ENCODE measurements at places on chromosomes 7 and 10.
A peak's percentile ranks its signal among the peaks of the same experiment; 100 is the strongest.

DNA sequence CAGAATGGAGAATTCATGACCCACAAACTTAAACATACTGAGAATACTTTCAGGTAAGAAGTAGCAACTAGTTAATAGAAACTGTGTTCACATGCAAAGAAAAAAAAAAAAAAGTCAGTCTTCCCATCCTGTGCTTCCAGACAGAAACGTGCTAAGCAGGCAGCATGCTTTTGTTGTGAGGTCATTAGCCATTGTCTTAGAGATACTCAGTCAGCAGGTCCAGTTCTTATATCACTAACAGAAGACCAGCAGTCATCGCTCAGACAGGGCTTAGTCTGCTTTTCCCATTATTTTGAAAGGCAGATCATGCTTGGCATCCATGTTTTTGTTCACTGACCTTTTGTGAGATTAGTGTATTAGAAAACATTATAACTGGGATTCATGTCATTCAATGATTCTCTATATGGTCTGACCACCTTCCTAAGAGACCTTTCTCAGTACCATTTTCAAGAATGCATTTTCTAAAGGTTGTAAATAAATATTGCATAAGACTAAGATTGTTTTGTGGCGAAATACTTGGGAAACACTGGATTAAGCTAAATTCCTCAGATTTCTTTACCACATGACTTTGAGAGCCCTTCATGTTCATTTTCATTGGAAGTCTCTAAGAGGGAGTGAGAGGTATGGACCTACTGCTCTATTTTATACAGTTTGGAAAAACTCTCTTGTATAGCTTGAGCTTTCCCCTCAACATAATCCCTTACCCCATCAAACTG, 45.0 kb upstream of the AGBL3 start:
- peaks cover 3% of the 10 kb centered on the region for H3K27me3 ChIP-seq
- peaks cover 12% of the 10 kb centered on the region for H3K4me1 ChIP-seq
- DNase-seq, result peak; percentile 41
- peaks cover 22% of the 10 kb centered on the region for H3K36me3 ChIP-seq

- peaks cover 6% of the 10 kb centered on the region for H3K4me1 ChIP-seq
- H3K27ac ChIP-seq, result peak within 1 kb of the TSS; percentile 65
- H3K4me3 ChIP-seq, result peak within 1 kb of the TSS; percentile 90
- DNase-seq, result peak; percentile 56
- H3K36me3 ChIP-seq, result peaks cover 6% of the 10 kb centered on the region
These were observed at the start of gene PRR15 for GRCh38 chr7:29563590-29564495. PRR15 (plus strand) TSS chr7:29563835; CDS start chr7:29566330, 2,495 bp downstream.

- peaks cover 13% of the 10 kb centered on the region for H3K36me3 ChIP-seq
- H3K27me3 ChIP-seq, result peaks cover 13% of the 10 kb centered on the region
- no peaks in the 10 kb centered on the region for H3K4me1 ChIP-seq
- no peak overlapping the region for H3K4me3 ChIP-seq
- DNase-seq, result no peak
These were observed 517.5 kb downstream of the DNAJB6 start for GRCh38 chr7:157854066-157854891.

DNA sequence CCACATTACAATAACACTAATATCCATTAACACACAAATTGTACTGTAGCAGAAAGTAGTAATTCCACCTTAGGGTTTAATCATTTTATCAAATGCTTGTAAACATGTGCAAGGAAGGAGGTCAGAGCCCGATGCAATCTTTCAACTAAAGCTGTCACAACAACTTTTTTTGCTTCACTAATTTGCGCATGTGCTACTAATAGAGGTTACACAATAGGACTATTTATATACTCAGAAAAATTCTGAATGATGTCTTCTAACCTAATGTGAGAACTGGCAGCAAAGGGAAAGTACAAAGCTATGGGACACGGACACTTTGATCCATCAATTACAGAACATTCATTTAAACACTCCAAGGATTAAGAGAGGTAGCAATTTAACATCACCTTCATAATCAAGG, 244.4 kb downstream of the CHCHD3 start:
- no peaks in the 10 kb centered on the region for H3K4me1 ChIP-seq
- H3K4me3 ChIP-seq, result no peak overlapping the region
- no peak overlapping the region for H3K27ac ChIP-seq
- no peaks in the 10 kb centered on the region for H3K27me3 ChIP-seq

DNA sequence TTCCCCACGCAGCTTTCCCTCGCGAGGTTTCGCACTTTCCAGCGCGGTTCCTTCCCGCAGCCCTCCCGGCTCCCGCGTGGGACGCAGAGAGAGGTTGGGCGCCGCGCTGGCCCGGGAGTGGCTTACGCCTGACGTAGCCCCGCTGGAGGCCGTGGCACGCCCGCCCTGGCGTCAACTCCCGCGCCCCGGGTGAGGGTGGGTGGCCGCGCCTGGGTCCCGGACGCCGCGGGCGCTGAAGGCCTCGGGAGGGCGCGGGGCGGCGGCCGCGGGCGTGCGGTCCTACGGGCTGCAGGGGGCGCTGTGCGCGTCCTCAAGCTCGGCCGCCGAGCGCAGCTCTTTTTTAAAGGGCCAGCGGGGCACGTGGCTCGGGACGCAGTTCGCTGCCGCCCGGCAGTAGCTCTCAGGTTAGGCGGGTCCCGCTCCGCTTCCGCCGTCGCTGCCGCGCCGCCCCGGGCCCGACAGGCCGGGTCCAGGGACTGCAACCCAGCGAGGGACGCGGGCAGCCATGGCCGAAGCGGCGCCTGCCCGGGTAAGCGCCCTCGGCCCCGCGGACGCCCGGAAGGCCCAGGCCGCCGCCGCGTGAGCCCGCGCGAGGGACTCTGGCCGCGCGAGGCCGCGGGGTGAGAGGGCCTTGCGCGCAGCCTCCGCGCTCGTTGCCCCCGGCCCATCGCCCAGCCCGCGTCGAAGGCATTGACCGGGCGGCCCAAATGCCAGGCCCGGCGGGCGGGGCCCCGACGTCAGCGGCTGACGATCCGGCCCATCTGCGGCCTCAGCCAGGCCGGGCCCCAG, at the start of gene ZNF783:
Gene ZNF783, plus strand, starts transcription at position 368 of the 789 bp plus-strand sequence. Its CDS starts 138 bp downstream, at position 506.
- peaks cover 6% of the 10 kb centered on the region for H3K4me1 ChIP-seq
- H3K4me3 ChIP-seq, result peak within 1 kb of the TSS; percentile 83
- H3K36me3 ChIP-seq, result peaks cover 24% of the 10 kb centered on the region
- peaks cover 4% of the 10 kb centered on the region for H3K27me3 ChIP-seq

DNA sequence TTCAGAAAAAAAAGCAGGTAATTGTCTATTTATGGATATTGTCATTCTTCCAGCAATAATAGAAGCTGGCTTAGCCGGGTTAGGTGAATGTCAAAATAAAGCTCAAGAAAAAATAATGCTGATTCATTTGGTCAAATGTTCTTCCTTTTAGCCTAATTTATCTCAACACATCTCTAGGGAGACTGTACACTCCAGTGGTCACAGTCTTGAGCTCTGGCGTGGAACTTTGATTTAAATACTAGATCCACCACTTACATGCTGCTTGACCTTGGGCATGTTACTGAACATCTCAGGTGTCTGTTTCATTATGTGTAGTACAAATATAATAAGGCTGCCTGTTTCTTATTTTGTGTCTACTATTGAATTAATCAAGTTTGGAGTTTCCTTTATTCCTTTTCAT, 22.0 kb downstream of the PRTFDC1 start:
- H3K36me3 ChIP-seq, result peaks cover 8% of the 10 kb centered on the region
- H3K4me3 ChIP-seq, result no peak overlapping the region
- H3K4me1 ChIP-seq, result no peaks in the 10 kb centered on the region
- H3K27ac ChIP-seq, result no peak overlapping the region

DNA sequence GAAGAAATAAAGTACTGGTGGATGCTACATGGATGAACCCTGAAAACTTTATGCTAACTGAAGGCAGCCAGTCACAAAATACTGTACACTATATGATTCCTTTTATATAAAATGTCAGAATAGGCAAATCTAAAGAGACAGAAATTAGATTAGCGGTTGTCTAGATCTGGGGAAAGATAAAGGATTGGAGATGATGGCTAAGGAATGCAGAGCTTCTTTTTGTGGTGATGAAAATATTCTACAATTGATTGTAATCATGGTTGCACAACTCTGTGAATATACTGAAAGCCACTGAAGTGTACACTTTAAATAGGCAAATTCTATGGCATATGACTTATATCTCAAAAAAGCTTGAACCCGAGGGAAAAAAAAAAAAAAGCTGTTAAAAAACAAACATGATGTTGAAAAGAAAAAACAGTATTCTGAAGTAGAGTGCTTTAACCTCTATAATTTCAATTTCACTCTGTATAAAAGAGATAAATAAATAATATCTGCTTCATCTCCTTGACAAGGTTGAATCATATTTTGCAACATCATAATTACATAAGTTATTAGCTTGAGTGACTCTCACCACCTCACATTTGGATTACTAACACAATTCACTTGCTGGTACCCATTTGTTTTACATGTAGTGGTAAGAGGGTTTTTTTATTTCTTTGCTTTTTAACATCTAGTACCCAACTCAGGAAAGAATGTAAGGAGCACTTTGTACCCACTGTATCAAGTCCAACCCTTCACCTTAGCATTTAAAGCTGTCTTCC, 2.8 kb upstream of the GNAI1 start:
- H3K36me3 ChIP-seq, result peaks cover 12% of the 10 kb centered on the region
- no peak for DNase-seq
- peak overlapping the region; percentile 79 for H3K27ac ChIP-seq
- peaks cover 11% of the 10 kb centered on the region for H3K27me3 ChIP-seq
- peaks cover 41% of the 10 kb centered on the region for H3K4me1 ChIP-seq

DNA sequence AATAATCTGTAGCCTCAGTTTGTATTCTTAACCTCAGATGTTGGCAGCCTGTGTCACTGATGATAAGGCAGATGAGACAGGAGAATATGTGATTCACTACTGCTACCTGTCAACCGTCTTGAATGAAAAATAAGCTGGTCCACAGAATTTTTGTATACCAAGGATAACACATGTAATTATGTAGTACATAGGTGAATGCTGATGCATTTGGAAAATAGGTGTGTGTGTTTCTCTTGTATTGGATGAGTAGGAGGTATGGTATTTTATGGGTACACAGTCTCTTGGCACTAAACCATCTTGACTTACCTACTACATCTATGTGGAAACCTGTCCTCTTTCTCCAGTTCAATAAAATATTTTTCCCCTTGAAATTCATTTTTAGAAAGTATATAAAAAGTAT, 20.7 kb upstream of the ZRANB1 start:
- no peak overlapping the region for H3K27ac ChIP-seq
- peaks cover 6% of the 10 kb centered on the region for H3K36me3 ChIP-seq

GRCh38 chr10:97332591-97333350, 1.8 kb downstream of the FRAT2 start:
- H3K27me3 ChIP-seq, result peaks cover 14% of the 10 kb centered on the region
- H3K27ac ChIP-seq, result peak overlapping the region; percentile 97
- peaks cover 31% of the 10 kb centered on the region for H3K4me1 ChIP-seq
- DNase-seq, result peak; percentile 43
- H3K4me3 ChIP-seq, result peak overlapping the region; percentile 98

DNA sequence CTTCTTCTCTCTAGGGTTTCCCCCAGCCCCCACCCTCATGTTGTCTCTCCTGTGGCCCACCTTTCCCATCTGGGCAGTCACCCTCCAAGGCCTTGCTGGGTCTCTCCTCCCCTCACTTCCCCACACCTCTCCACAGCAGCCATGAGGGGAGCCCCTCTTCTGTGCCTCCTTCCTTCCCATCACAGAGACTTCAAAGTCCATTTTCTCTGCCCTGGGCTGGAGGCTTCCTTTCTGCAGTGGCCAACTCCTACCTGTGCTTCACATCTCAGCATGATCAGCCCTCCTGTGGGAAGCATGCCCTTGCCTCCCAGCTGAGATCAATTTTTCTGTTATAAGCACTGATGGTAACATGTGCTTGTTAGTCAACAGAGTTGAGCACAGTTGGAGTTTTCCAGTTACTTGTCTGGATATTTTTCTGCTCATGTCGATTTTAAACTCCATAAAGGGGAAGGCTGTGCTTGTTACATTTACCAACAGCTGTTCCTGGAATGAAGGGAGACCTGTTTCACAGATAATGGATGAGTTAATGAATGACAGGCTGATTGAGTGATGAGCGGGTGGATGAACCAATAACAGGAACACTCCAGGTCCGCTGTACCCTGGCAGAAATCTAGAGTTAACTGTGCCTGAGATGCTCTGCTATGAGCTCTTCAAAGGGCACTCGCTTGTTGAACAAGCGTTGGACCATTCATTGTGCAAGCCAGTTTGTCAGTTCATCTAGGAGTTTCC, 71.4 kb upstream of the PRSS58 start:
- no peaks in the 10 kb centered on the region for H3K36me3 ChIP-seq
- no peak overlapping the region for H3K27ac ChIP-seq
- peaks cover 4% of the 10 kb centered on the region for H3K4me1 ChIP-seq
- H3K4me3 ChIP-seq, result no peak overlapping the region
- peaks cover 5% of the 10 kb centered on the region for H3K27me3 ChIP-seq

DNA sequence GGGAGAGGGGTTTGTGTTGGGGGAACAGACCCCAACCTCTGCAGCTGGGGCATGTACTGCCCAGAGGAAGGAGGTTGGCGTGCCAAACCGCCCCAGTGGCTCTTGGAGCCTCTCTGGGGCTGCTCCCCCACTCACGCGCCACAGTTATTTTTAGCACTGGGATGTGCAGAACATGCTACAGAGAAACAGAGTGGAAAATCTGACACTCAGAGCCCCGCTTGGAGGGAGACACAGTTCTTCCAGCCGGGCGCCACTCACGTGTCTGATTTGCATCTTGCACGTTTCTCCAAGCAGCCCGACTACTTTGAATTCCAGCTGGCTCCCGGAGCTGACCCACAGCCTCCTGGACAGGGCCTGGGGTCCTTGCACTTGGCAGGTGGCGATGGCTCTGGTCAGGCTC, 182.0 kb downstream of the RPS24 start:
- DNase-seq, result no peak
- no peaks in the 10 kb centered on the region for H3K4me1 ChIP-seq
- peaks cover 11% of the 10 kb centered on the region for H3K27me3 ChIP-seq
- no peak overlapping the region for H3K27ac ChIP-seq

- DNase-seq, result no peak
- H3K27me3 ChIP-seq, result peaks cover 2% of the 10 kb centered on the region
- H3K36me3 ChIP-seq, result no peaks in the 10 kb centered on the region
- H3K27ac ChIP-seq, result no peak overlapping the region
- no peaks in the 10 kb centered on the region for H3K4me1 ChIP-seq
These were observed 148.3 kb upstream of the PHYHIPL start for GRCh38 chr10:59027975-59028655.

- H3K36me3 ChIP-seq, result no peaks in the 10 kb centered on the region
- H3K4me1 ChIP-seq, result peaks cover 6% of the 10 kb centered on the region
- H3K27ac ChIP-seq, result no peak overlapping the region
- H3K4me3 ChIP-seq, result no peak overlapping the region
These were observed 95.2 kb downstream of the PRTFDC1 start for GRCh38 chr10:24857031-24857725.

- peaks cover 2% of the 10 kb centered on the region for H3K27me3 ChIP-seq
- no peaks in the 10 kb centered on the region for H3K4me1 ChIP-seq
- no peak overlapping the region for H3K4me3 ChIP-seq
- no peaks in the 10 kb centered on the region for H3K36me3 ChIP-seq
These were observed 141.9 kb downstream of the ELFN1 start for GRCh38 chr7:1811850-1812508.

- no peaks in the 10 kb centered on the region for H3K4me1 ChIP-seq
- DNase-seq, result no peak
- H3K27me3 ChIP-seq, result no peaks in the 10 kb centered on the region
- H3K4me3 ChIP-seq, result no peak overlapping the region
These were observed 67.2 kb downstream of the CAMK1D start for GRCh38 chr10:12416344-12417050.

DNA sequence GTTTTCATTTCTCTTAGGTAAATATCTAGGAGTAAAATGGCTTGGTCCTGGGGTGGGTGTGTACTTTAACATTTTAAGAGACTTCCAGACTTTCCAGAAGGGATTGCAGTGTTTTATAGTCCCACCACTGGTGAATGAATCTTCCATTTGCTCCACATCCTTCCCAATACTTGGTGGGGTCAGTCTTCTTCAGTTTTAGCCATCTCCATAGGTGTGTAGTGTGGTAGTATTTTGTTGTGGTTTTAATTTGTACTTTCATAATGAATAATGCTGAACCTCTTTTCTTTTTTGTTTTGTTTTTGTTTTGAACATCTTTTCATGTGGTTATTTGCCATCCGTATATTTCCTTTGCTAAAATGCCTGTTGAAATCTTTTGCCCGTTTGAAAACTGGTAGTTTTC, 86.4 kb downstream of the ANKRD61 start:
- peaks cover 46% of the 10 kb centered on the region for H3K36me3 ChIP-seq
- H3K27ac ChIP-seq, result no peak overlapping the region
- no peaks in the 10 kb centered on the region for H3K27me3 ChIP-seq
- no peak for DNase-seq
- H3K4me3 ChIP-seq, result no peak overlapping the region
